HCT116 (cell line): ENCODE measurements at places on chromosomes 6 and 20.

DNA sequence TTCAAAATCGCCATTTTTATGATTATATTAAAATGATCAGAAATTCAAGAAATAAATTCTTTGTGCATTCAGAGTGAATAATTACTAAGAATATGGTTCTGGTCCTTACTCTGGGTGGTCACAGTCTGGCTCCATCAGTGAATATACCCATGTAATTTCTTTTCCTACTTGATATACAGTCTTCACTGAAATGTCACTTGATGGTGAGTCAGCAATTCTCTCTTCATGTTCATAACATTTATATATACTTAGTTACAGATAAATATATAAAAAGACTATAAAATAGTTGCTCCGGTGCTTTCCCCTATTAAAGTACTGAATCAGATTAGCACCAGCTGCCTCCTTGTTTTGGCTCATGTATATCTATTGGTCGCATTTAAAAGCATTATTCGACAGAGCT, 56.4 kb upstream of the MTRF1L start:
- no peak for DNase-seq

- DNase-seq = no peak
These were observed 4.5 kb downstream of the RIPK1 start for GRCh38 chr6:3072798-3073197.

DNA sequence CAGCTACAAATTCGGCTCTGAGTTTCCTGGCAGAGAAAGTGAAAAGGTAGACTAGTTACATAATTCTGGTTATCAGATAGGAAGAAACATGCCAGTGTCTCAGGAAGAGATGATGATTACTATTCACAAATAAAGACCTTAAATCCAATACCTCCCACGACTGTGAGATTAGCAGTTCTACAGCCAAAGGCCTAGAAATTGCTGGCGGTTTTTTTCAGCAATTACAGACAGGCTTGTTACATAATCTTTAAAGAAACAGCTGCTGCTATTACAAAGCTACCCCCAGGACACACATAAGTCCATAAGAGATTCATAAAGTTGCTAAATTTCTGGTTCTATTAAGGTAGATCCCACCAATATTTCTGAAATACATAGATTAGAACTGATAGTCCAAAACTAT, 40.2 kb downstream of the PIGU start:
- no peak for DNase-seq

GRCh38 chr20:36498386-36499179, 42.7 kb upstream of the MYL9 start:
- no peak for DNase-seq

GRCh38 chr6:122832459-122832858, 43.4 kb downstream of the SMPDL3A start:
- no peak for DNase-seq
